Eye (tissue), 1 donor: ENCODE measurements at places on chromosomes 2 and 18.
A peak's percentile ranks its signal among the peaks of the same experiment; 100 is the strongest.

DNA sequence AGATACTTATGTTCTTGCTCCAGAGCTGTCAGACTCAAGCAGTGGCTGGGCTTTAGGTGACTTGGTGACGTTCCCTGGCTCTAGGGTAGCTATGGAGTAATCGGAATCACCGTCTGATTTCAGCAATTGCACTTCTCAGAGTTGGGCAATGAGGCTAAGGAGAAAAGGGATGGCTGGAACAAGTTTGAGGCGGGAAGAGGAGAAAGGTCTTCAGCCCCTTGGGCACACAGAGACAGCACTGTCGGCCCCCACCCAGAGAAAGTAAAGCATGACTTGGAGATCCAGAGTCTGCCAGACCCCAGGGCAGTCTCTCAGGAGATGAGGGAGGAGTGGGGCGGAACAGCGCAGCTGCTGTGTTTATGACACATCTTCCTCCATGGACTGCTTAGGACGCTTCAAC, 114.5 kb downstream of the KLHL29 start:
- DNase-seq = no peak

GRCh38 chr2:187875261-187876141, 321.3 kb upstream of the TFPI start:
- DNase-seq = no peak

DNA sequence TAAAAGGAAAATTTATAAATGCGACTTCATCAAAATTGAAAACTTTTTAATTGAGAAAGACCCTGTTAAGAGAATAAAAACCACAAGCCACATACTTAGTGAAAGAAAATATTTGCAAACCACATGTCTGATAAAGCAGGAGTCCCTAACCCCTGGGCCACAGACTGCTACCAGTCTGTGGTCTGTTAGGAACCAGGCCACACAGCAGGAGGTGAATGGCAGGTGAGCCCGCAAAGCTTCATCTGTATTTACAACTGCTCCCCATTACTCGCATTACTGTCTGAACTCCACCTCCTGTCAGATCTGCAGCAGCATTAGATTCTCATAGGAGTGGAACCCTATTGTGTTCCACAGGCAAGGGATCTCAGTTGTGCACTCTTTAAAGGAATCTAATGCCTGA, 95.5 kb upstream of the CRACDL start:
- DNase-seq = no peak

GRCh38 chr2:31889044-31889443, 121.8 kb downstream of the MEMO1 start:
- no peak for DNase-seq

GRCh38 chr2:183148955-183149354, 24.7 kb downstream of the NUP35 start:
- DNase-seq = no peak

DNA sequence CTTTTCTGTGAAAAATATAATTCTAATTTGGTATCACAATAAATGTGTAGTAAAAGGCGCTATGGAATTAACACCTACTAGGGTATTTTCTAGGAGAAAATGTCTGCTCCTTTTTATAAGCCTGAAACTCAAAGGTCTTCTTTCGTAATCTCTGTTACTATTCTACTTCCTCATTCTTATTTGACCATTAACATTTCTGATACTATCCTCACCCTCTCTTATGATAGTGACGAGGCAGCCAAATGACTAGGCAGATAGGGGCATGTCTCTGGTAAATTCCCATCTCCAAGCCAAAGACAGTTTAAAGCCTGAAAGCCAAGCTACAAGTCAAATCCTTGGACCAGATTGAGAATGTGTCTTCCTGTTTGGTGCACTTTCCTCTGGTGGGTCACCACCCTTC, 251.7 kb downstream of the LRRTM4 start:
- no peak for DNase-seq

DNA sequence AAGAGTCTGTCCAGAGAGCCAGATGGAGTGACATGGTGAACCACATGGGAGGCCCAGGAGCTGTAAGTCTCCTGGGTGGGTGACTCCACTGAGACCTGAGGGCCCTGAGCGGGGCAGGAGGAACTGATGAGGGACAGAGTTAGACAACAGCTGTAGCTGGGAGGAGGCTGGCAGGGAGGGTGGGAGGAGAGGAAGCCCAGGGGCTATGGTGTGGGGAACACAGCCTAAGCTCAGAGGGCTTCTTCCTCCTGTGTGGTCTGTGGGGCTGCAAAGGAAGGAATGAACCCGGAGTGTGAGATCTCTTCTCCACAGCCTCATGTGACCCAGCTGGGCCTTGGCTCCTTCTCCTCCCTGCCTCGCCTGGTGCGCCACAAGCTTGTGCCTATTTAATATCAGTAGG, 395.6 kb upstream of the HS6ST1 start:
- no peak for DNase-seq

DNA sequence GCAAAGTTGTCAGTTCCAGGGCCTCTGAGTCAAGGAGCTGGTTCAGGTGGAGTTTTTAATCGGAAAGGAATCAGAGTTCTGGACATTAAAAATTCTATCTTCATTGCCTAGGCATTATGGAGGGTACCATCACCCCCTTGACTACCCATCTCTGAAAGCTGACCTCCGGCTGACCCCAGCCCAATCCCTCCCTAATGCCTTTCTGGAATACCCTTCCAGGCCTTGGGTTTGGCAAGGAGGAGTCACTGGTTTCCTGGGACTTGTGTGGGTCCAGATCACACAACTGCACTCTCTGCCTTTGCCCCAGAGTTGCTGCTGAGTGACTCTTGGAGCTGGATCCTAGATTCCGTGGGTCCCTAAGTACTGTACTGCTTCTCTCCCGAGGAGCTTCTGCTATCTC, 1.0 kb upstream of the OSR1 start:
- no peak for DNase-seq

DNA sequence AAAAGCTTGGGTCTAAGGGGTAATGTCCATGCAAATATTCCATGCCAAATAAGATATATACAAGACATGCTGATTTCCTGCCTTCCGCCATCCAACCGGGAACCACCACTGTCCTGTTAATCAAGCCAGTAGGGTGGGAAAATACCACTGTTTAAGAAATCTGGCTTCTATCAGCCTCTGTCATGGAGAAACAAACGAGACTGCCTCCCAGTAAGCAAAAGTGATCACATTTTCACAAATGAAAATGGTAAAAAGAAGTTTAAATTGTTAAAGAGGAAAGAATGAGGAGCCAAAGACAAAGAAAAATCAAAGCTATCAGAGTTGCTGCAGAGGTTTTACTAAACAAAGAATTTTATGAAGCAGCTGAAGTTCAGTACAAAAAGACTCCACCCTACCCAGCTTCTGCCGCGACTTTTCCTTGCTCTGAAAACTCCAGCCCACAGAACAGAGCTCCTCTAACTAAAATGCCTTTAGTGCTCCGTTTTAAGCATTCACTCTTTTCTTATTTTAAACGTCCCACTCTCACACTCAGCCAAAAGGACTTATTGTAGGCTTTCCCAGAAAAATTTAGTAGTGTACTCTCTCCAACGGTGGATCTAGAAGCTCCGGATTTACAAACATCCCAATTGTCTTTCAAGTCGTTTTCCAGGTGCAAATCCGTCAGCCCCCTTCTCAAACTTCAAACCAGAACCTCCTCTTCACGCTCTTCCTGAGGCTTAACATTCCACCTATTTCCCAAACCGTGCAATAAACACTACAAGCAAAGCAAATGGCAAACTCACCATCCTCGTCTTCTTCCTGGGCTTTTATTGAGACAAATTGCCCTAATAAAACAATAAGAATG, 613 bp downstream of the COL5A2 start:
- DNase-seq = peak; percentile 72

DNA sequence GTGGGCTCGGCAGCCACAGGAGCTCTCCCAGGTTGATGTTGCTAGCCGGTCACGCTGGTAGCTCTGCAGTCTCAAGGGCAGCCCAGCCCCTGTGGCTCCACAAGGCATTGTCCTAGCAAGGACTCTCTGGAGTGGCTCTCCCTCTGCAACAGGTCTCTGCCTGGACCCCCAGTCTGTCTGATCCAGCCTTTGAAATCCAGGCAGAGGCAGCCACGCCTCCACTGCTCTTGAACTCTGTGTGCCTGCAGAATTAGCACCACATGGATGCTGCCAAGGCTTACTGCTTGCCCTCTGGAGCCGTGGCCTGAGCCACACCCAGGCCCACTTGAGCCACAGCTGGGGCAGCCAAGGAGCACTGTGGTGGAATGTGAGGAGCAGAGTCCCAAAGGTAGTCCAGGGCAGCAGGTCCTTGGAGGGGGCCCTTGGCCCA, 43.0 kb upstream of the FAHD2A start:
- DNase-seq = no peak

- no peak for DNase-seq
Observed at GRCh38 chr2:212987492-212987891, 163.9 kb downstream of the IKZF2 start.

- peak; percentile 53 for DNase-seq
Observed at GRCh38 chr2:85996591-85996990, 107.8 kb upstream of the ST3GAL5 start.

DNA sequence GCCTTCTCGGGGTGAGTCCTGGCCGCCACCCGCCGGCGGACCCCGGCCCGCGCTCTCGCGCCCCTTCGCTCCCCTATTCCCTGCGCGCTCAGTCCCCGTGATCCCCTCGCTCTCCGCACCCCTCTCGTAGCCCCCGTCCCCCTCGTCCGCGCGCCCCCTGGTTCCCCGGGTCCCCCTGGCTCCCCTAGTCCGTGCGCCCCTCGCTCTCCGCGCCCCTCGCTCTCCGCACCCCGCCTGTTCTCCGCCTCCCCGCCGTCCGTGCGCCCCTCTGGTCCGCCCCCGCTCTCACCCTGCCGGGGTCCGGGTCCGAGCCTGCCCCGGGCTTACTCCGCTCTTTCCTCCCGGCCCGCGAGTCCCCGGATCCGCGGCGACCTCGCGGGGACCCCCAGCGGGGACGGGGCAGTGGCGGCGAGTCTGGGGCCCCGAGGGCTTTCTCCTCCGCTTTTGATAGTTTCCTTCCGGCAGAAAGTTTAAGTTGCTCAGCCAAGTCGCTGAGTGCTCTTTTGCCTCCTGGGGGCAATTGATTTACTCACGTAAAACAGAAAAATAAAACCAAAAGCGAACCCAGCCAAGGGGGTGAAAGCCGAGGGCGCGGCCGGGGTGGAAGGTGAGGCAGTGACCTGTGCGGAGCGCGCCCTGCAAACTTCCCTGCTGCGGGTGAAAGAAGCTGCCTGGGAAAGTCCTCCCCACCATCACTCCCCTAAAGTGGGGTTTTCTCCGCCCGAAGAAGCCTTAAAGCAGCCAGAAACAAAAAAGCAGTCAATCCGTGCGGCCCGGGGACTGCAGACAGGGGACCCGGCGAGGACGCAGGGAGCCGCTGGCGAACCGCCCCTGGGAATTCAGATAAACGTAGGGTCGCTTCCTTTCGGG, 568 bp downstream of the RAB31 start:
- DNase-seq = no peak

DNA sequence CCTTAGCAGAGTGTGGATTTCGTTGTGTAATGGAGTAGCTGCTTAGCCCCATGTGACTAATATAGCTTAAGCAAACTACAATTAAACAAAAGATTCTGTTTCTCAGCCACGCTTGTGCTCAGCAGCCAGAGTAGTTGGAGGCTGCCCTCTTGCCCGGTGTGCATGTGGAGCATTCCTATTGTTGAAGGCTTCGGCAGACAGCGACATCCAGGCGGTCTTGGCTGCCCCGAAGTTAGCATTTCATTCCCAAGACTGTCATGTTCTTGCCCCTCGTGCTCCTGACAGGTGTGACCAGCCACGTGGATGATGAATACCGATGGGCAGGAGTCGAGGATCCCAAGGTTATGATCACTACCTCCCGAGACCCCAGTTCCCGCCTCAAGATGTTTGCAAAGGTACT, 2.4 kb downstream of the IMP4 start:
- no peak for DNase-seq

DNA sequence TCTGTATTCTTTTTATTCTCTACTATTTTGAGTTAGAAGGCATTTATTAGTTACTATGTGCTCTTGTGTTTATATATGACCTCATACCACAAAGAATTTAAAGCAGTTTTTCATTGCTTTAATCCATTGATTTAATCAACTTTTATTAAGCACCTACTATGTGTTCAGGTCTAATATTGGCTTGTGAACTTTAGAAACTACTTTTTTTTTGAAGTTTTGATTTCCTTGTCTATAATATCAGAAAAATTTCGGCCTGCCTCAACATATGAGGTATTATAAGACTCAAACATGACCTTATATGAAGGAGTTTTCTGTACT, 117.7 kb downstream of the ZNF521 start:
- no peak for DNase-seq

DNA sequence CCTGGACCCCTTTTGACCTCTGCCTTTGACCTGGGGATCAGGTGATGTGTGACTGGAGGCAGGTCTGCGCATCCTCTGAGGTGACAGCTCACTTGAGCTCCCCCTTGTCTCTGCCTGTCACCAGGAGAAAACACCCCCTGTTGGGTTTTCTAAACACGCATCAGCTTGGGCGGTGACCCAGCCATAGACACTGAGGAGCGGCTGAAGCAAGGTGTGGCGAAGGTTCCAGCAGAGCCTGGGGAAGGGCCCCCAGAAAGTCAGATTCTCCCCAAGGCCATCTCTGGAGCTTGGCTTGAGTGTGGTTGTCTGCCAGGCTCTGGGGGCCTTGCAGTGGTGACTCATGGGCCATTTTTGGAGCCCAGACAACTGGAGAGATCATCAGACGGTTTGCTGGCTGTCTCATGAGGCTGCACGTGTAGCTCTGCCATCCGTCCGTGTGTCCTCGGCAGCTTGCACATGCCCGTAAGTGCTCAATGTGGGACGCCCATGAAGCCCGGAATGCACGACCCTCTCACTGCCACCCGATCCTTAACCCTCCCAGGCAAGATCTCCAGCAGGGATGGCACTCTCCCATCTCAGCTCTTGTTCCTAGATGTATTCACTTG, 29.4 kb downstream of the SIX3 start:
- DNase-seq = no peak

DNA sequence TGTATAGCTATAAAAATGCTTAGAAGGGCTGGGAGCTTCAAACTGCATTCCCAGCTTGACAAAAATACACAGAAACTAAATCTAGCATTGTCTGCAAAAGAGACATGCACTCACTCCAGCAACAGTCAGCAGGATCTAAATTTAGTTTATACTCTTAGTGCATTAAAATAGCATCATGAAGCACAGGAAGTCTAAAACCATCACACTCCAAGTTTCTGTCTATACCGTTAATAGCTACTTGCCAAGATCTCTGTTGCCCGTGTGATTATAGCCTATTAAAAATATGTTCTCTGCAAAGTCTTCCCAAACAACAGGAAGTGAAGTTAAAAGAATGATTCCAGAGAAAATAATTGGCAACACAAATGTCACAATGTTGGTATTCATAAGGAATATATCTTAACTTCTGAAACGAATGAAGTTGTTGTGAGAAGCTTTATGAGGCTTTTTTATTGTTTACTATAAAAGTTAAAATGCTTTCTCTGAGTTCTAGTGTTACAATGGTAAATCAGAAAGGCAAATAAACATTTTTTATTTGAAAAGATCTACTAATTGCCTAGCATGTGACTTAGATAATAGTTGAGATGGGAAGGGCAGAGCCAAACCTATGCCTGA, 184.2 kb downstream of the ZNF385B start:
- DNase-seq = no peak

DNA sequence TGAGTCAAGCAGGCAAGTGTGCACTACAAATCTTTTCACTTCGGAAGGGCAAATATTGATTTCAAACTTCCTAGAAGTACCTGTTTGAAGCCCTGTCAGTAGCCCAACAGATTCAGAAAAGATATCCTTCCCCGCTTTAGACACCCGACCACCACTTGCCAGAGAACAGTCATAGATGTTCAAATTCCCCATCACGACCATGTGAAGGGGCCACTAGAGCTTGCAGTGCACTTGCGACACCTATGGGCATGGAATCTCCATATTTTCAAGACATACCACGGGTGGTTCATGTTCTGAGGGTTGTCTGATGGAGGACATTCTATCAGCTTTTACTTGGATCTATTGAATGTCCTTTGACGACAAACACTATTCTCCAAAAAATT, 23.8 kb downstream of the GNLY start:
- DNase-seq = no peak
